ENCODE measurements at places on chromosomes 1 and 21.
A peak's percentile ranks its signal among the peaks of the same experiment; 100 is the strongest.

GRCh38 chr1:233496993-233497392 lies 116.9 kb upstream of the KCNK1 start:
- DNase-seq, result no peak

- no peak for DNase-seq
Measured at GRCh38 chr1:10888791-10889649, 92.6 kb upstream of the CASZ1 start.

DNA sequence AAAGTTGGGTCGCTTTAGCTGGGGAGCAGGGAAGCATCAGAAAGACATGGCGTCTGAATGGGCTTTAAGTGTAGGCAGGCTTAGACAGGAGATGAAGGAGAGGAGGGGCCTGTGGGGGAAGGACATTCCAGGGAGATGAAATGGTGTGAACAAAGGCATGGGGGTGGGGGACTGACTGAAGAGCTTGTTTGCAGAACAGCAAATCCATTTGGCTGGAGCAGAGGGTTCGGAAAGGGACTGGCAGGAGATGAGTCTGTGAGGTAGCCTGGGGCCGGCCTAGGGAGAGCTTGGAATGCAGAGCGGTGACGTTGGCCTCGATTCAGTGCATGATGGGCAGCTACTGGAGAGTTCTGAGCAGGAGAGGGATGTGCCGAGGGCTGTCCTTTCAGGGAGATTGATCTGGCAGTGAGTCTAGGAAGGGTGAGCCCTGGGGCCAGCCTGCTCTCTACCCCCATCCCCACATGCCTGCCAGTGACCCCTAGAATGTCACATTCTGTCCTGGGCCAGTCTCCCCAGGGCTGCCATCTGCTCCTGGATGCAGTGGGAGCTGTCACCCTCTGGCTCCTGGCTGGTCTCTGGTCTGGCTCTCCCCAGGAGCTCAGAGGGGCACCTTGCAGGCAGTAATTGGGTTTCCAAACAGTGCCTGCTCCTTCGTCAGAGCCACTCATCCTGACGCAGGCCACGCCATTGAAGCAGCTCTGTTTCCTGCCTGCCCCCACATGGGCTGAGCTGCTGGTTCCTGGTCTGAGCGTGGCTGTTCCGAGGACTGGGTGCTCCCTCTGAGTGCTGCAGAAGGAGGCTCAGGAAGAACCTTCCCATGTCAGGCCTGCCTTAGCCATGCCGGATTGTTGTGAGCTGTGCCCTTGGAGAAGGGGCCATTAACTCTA lies 22.3 kb upstream of the TMEM222 start:
- peak; percentile 99 for DNase-seq

- DNase-seq, result no peak
Measured at GRCh38 chr1:41617336-41617735, 132.9 kb upstream of the EDN2 start.

DNA sequence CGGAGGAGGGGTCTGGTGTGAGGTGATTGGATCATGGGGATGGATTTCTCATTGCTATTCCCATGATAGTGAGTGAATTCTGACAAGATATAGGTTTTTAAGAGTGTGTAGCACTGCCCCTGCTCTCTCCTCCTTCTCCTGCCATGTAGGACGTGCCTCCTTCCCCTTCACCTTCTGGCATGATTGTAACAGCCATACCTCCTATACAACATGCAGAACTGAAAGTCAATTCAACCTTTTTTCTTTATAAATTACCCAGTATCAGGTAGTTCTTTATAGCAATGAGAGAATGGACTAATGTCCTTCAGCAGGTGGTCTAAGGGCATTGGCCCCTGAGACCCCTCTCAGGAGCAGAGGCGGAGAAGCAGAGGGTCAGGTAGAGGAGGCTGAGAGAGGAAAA lies 168.7 kb upstream of the ETV3 start:
- DNase-seq, result no peak

DNA sequence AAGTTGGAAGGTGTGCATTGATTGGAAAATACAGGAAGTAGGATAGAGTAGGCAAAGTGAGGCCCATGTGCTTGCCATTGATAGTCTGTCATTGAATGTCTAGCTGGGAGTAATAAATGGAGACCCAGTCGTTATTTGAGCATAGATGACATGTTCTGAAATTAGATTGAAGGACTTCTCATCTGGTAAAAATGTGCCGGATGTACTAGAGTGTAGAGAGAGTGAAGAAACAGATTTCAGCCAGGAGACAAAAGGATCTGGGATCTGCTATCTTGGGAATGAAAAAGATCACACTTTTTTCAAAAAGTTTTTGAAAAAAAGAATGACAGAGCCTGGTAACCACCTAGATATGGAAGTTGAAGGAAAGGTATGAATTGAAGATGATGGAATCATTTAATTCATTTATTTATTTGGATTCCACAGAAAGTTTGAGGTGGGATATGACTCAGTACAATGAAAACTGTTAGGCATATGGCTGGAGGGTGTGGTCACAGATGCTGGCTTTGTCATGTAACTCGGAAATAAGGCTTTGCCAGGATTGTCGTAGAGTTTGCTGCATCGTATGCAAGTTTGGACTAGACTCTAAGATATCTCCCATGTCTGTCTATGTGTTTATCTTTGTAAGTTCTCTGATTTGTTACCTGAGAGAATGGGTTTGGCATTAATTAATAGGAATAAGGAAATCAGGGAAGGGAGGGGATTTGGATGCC lies 137.1 kb downstream of the PBX1 start:
- DNase-seq, result no peak
